ENCODE measurements at places on chromosomes 2 and 18.

DNA sequence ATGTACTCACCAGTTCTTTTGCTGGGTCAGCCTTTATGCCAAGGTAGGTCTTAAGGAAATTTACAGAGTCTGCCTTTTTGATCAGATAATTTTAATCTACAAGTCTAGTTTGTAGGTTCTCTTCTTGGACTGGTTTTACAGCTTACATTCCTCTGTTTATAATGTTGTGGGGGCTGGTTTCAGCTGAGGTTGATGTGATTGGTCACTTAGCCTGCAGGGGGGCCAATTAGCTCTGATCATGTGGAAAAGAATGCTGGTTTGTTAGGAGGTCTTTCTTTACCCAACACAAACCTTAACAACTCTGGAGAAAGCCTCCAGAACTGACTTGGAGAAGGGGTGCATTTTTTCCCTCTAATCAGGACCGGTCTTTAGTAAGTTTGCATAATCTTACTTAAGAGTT, at the start of gene KCNJ13:
Gene KCNJ13, minus strand, starts transcription at position 131 of the 400 bp plus-strand sequence. CDS start 5,203 bp downstream, outside the sequence.
- no peak for DNase-seq

- DNase-seq: no peak
These were observed 68.8 kb downstream of the RAPGEF4 start for GRCh38 chr2:172804423-172804822.

GRCh38 chr2:234542742-234543141, 45.9 kb upstream of the ARL4C start:
- no peak for DNase-seq

GRCh38 chr2:79860228-79861058, 347.6 kb downstream of the CTNNA2 start:
- no peak for DNase-seq
